ENCODE measurements at places on chromosomes 2 and 18.
A peak's percentile ranks its signal among the peaks of the same experiment; 100 is the strongest.

DNA sequence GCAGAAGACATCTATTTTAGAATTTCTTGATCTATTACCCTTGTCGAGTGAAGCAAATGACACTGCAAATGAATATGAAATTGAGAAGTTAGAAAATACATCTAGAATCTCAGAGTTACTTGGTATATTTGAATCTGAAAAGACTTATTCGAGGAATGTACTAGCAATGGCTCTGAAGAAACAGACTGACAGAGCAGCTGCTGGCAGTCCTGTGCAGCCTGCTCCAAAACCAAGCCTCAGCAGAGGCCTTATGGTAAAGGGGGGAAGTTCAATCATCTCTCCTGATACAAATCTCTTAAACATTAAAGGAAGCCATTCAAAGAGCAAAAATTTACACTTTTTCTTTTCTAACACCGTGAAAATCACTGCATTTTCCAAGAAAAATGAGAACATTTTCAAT lies 370.4 kb downstream of the XIRP2 start:
- no peak for DNase-seq

DNA sequence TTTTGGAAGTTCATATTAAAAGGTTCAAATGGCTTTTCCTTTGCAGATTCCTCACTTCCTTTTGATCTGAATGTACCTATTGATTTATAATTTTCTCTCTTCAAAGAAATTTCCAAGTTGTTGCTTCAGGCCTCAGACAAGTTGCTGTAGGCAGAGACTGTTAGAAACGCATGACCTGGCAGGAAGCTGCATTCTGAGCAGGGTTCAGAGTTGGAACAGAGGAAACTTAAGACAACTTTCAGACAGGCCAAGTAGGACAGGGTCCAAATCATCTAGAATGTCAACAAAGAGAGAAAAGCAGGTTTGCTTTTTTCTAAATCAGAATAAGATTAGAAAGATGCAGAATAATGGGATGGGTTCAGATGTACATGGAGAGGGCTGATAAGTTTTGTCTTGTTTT lies 416.3 kb downstream of the LRP1B start:
- no peak for DNase-seq

DNA sequence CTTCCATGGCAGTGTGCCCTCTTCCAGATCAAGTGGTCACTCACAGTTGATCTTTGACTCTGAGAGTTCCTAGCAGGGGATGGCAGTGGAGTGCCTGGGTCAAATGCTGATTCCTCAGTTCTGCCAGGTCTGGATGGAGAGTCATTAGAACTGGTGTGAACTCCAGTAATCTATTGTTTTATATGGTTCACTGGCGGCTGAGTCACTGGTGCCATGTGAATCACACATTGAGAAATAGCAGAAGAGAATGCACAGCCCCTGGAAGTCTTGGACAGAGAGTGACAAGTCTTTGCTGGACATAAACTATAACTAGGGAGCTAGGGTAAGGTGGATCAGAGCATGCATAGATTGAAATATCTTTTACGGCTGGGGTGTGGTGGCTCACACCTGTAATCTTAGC lies 86.9 kb downstream of the EIF2AK3 start:
- DNase-seq = no peak

GRCh38 chr18:51578406-51578980 lies 381.0 kb upstream of the MEX3C start:
- DNase-seq = no peak

DNA sequence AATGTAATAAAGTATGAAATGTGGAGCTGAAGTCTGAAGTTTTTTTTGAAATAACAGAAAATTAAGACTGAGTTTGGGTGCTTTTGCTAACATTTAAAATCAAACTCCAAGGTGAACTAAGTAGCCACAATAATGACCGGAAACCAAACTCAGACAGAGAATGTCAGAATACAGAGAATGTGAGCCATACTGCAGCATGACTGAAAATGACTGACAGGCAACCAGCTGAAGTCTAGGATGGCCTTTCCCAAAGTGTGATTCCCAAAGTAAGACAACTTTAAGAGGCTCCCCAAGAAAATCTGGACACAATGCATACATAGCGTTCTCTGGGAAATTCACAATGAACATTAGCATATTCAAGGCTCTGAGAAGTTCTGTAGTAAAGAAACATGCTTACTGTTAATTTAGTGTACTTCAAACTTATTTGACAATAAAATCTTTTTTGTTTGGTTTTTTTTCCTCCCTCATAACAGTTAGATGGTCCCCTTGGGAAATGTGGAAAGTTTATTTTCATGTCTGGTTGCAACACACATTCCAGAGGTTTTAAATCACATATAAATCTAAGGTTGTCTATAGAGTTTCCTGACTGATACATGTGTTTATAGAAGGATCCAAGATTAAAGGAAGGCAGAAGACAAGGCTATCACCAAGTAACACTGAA lies 28.6 kb downstream of the PLA2R1 start:
- no peak for DNase-seq

DNA sequence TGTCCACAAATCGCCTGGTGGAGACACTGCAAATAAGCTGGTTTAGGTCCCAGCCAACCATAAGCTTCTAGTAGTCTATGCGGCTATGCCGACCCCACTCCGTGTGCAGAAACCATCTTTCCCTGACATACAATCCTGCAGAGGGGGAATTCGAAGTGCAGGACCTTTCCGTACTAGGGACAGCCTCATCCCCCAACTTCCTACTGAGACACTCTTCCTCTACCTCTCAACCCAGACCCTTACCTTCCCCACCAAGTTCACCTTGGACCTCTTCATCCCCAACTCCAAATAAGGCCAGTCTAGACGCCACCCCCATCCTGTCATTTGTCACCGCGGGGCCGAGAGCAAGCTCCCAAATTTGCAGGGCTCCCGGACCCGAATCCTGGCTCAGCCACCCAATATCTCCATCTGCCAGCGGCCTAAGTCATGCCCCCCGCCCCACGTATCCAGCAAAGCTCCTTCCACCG lies 496 bp downstream of the SUCLG1 start:
- no peak for DNase-seq

DNA sequence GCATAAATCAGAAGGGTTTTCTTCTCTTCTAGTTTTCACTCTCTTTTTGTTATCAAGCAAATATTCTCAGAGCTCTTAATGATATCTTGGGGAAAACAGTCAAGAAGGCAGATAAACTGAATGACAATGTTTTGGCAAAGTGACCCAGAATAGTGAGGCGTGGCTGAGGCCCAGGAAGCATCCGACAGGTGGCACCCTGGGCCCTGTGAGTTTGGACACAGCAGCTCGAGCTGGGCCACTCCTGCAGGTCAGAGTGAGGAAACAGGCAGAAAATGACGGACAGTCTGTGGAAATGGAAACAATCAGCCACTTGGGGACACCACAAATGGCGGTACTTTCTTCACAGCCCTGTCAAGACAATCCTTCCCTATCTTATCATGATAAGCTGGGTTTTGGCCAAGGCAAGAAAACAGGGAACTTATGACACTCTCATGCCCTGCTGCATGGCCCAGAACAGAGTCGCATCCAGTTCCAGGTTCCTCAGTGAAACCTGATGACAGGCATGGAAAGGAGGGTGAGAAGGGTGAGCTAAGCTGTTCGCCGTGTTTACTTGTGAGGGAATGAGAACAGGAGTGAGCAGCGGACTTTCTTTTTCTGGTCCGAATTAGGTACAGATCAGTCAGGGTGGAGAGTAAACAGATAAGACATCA lies 32.1 kb downstream of the MRPL44 start:
- no peak for DNase-seq

DNA sequence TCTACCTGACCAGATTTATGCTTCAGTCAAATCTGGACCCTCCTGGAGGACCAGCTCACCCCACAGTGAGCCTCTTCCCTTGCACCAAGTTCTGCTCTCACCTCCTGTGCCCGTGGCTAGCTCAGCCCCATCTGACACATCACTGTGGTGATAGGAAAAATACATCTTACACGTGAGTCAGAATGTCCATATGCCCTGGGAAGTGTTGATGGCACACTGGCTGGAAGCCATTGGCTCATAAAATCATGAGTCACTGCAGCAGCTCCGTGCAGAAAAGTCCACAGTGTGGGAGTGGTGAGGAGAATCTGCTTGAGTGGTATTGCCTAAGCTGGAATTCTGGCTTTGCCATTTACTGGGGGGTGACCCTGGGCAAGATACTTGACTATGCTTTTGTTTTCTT lies 42.6 kb upstream of the RAPGEF4 start:
- peak; percentile 83 for DNase-seq

DNA sequence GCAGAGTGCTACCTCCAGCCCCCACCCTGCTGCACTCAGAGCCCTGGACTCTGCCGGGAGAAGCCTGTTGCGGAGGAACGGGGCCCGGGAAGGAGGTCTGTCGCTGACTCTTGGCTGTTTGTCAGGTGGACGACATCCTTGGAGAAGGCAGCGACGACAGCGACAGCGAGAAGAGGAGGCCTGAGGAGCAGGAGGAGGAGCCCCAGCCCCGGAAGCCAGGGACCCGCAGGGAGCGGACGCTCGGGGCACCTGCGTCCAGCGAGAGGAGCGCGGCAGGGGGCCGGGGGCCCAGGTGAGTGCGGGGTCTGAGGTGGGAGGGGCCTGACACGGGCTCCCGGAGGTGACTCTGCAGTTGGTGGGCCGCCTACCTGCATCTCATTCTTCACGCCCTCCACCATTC lies 56.6 kb downstream of the CTDP1 start:
- no peak for DNase-seq

GRCh38 chr2:37720533-37721200 lies 49.2 kb upstream of the CDC42EP3 start:
- DNase-seq = no peak

- DNase-seq = no peak
These were observed 2.6 kb upstream of the NEUROD1 start for GRCh38 chr2:181682795-181683517.

DNA sequence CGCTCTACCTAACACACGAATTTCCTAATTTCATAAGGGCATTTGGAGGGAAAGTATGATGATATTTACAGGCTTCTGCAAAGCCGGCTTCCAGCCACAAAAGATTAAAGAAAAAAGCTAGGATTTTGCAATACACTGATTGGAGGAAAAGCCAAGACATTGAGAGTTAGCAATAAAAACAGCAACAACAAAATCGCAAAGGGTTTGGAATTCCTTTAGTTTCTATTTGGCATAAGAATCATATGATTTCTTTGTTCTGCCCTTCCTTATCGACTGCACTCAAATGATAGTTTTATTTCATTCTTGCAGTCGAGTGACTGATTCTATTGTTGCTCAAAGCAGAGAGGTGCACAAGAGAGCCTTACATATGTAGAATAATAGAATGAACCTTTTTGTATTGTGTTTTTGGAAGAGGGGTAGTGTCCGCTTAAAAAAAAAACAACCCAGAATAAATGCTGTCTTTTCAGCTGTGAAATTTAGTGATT lies 3.9 kb upstream of the ZNF532 start:
- no peak for DNase-seq

DNA sequence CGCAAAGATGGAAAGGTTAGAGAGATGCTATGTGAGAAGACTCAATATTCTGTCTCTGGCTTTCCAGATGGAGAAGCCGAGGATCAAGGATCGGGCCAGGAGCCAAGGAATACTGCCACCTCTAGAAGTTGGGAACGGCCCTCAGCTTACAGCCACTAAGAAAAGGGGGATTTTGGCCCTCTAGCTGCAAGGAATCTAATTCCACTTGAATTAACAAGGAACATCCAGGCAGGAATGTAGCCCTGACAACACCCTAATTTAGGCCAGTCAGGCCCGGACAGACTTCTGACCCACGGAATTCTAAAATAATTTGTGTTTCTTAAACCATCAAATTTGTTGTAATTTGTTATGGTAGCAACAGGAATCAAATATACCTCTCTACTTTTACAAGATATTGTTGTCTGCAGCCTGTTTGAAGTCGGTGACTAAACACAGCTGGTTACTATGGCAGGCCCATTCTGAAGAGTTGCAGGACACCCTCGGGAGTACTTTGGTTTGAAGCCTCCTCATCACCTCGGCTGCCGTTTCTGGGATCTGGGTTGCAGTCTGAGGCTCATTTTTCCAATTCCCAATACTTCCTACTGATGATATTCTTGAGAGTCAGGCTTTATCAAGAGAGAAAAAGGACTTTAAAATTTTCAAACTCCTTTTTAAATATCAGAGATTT lies 1131.2 kb downstream of the TSN start:
- DNase-seq = no peak

GRCh38 chr2:183349091-183349490 lies 224.8 kb downstream of the NUP35 start:
- no peak for DNase-seq

DNA sequence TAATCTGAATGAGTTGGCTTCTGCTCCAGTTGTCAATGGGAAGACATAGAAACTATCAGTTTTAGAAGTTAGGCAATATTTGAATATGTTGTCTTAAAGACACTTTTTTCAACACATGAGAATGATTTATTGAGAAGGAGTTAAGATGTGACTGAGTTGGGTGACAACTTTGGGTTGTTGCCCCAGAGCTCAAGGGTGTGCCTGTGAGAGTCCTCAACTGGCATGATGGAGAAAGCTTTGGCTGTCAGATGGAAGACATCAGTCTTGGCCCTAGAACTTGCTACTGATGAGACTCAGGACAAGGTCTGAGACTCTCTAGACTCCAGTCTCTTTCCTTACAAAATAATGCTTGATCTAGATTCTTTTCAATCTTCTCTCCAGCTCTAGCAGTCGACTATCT lies 69.0 kb upstream of the CTAGE1 start:
- no peak for DNase-seq

- DNase-seq = no peak
These were observed 23.7 kb downstream of the ATP9B start for GRCh38 chr18:79092874-79093273.

GRCh38 chr2:3289526-3289925 lies 88.1 kb downstream of the EIPR1 start:
- no peak for DNase-seq

DNA sequence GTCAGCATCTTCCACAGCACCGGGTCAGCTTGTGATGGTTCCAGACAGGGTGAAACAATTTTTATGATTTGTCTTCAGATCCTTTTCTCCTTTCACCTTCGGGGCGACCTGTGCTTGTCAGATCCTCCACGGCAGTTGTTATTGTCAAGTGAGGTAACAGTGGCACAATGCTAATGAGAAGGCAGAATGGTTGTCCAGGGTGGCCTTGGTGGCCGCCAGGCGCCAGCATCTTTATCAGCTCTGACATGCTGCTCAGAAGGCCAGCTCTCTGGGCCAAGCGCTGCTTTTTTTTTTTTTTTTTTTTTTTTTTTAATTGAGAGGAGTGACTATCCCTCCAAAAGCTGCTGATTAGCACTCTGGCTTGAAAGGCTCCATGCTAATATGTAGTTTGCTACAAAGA lies 52.3 kb upstream of the MGAT5 start:
- no peak for DNase-seq

DNA sequence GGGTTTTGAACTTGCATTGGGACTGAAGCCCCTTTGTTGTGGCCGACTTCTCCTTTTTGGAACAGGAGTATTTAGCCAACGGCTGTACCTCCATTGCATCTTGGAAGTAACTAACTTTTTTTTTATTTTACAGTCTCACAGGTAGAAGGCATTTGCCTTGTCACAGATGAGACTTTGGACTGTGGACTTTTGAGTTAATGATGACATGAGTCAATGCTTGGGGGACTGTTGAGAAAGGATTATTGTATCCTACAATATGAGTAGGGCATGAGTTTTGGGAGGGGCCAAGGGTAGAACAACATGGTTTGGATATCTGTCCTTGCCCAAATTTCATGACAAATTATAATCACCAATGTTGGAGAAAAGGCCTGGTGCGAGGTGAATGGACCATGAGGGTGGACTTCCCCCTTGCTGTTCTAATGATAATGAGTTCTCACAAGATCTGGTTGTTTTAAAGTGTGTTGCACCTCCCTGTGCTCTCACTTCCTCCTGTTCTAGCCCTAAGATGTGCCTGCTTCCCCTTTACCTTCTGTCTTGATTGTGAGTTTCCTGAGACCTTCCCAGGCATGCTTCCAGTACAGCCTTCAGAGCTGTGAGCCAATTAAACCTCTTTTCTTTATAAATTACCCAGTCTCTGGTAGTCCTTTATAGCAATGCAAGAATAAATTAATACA lies 1269.4 kb upstream of the CHAC2 start:
- DNase-seq = no peak
